Fibroblast of skin of left biceps (primary cell): ENCODE measurements at places on chromosomes 5 and 9.

DNA sequence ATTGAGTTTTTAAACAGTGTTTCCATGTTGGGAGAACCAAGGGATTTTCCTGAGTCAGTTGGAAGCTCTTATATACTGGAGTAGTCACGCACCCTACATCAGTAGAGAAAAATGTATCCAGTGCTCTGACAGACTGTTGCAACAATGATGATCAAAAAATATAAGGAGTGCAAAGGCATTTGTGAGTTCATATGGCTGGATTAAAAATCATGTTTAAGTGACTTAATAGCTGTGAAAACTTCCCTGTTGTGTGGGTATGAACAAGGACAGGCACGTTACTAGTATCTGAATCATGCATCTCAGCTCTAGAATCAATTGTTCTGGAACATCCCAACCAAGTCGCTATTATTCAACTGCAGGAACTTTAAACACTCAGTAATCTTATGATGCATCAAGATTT, 229.7 kb downstream of the ROR2 start:
- DNase-seq, result no peak

- peak; percentile 81 for DNase-seq
Observed at GRCh38 chr5:140322751-140323731, 20.1 kb upstream of the PFDN1 start.

DNA sequence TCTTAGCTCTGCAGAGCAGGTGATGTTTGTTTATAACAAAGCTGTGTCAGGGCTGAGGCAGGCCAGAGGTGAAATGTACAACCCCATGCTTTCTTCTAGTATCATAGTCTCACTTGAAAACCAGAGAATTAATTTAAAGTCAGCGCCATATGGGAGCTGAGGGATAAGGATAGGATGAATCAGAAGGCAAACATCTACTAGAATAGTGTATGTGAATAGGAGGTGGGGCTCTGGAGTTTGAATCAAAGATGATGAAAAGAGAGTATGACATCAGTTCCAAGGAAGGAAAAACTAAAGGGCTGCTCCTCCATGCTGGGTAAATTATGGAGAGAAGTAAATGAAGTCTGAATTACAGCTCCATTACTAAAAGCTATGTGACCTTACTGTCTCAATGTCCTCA, 441.5 kb downstream of the RASEF start:
- no peak for DNase-seq

DNA sequence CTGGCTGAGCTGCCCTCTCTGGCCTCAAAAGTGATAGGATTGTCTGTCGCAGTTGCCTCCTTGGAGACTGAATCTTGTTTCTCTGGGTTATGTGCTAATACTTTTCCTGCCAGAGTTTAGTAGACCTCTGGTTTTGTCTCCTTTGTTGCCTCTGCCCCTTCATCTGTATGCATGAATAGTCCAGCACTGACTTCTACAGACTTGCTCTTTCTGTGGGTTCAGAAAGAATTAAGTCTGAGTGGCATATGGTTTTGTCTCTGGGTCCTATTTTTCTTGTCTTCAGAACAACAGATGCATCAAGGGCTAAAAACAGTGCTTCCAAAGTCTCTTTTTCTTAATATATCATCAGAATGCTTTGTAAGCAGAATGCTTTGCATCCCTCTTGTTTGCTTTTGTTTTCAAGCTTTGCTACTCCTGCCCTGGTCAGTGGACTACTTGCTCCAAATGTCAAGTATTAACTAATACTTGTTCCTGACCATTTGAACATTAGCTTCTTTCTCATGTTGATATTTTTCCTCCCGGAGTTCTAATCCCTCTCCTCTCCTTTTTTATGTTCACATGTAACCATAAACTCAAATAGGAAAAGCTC, 131.7 kb downstream of the UNC13B start:
- no peak for DNase-seq
